T-helper 2 cell (primary cell): ENCODE measurements at places on chromosomes 5 and 9.

DNA sequence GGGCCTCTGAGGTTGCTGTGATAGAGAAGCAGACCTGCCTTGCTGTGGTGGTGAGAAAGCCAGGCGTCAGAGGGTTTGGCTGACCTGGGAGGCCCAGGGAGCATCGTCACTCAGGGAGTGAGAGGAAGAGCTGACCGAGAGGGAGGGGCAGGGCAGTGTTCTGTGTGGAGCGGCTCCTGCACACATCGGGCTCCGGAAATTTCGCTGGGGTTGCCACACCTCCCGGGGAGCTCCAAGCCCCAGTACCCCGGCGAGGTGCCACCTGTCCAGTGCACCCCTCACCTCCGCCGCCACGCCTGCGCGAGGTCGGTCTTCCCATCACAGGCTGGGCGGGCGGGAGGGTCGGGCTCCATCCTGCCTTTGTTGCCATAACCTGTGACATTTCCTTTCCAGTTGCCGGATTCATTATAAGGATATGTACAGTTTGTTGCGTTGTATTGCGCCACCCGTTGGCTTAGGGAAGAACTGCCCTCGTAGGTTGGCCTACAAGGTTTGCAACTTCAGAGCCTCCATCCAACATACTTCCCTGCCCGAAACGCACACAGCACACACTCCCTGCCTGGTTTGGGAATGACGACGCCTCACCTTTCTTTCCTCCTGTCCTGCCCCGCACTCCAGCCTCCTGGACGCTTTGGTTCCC is 223.2 kb downstream of the CACNA1B start:
- no peak for DNase-seq

GRCh38 chr5:79236362-79236969 is 535 bp downstream of the JMY start:
- peak; percentile 51 for DNase-seq

DNA sequence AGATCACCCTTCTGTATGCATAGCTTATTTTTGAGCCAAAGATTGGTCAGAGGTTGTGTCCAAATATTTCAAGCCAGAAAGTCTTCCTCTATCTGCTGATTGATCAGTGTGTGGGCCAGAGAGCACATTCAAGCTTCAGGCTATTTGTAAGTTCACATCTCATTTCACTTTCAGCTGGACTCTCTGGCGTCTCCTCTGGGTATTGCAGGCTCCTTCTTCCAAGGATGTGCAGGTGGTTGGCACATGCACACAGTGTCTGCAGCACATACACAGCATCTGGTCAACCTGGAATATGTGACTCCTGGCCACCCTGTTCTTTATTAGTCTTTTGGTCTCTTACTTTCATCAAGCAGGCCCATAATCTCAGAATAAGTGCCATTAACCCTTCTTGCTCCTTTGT is 516.1 kb downstream of the ANXA1 start:
- DNase-seq: no peak

DNA sequence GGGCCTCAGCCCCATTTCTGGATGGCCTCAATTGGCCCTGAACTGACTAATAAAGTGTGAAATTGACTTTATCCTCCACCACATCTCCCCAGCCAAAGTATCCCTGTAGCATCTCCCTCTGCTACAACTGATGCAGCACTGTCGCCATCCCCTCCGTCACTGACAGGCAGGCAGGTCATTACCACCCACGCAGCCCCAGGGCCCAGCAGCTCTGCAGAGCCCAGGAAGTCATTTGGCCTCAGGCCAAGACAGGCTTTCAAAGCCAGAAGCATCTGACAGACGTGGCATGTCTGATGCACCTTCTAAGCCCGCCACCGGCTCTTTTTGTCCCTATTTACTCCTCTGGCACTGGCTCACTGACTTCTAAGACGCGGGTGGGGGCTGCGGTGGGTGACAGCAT is 65.3 kb downstream of the ARHGEF37 start:
- DNase-seq: peak; percentile 5

GRCh38 chr9:111599955-111600343 is 502 bp upstream of the PTGR1 start:
- no peak for DNase-seq

GRCh38 chr9:90629991-90630390 is 12.6 kb downstream of the DIRAS2 start:
- DNase-seq: no peak

GRCh38 chr9:106111039-106111730 is 416.8 kb downstream of the TMEM38B start:
- no peak for DNase-seq

DNA sequence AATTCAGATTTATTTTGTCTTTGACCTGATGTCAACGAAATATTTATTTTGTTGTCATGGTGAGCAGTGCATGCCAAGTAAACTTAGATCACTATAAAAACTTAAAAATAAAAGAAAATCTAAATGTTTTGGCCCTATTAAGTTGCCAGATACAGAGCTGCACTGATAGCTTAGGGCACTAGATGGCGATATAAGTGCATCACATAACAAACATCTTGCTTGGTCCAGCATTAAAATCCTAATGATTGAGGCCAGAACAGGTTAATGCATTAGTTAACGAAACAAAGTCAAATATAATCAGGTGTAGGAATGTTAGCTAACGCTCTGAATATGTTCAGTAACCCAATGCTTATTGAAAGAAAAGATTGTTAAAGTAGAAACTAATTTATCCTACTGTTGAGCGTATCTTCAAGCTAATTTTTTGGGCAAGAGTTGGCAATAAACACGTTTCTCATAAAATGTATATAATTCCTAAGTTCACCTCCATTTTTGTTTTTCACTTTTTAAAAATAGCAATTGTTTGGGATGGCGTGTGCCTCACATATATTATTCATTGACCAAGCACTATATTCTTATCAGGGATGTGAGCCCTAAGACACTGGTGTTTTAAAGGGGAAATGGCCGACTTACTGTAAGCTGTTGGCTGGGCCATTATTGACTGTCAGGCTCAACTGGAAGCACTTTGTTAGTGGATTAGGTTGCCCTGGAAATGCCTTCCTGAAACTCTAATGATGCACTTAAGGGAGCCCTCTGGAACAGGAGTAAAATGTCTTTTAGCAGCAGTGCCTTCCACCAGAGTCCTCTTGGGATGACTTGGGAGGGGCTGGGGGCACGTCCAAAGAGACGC is 33.3 kb downstream of the KCTD16 start:
- peak; percentile 6 for DNase-seq

GRCh38 chr5:34674187-34674586 is 18.1 kb downstream of the RAI14 start:
- no peak for DNase-seq

GRCh38 chr5:145975361-145976066 is 39.1 kb downstream of the SH3RF2 start:
- peak; percentile 28 for DNase-seq

- DNase-seq: no peak
Observed at GRCh38 chr9:71816916-71817451, 48.7 kb upstream of the CEMIP2 start.

- peak; percentile 93 for DNase-seq
Observed at GRCh38 chr9:109463924-109464625, 34.0 kb downstream of the PTPN3 start.

- DNase-seq: no peak
Observed at GRCh38 chr9:2838371-2839000, 5.4 kb downstream of the PUM3 start.

DNA sequence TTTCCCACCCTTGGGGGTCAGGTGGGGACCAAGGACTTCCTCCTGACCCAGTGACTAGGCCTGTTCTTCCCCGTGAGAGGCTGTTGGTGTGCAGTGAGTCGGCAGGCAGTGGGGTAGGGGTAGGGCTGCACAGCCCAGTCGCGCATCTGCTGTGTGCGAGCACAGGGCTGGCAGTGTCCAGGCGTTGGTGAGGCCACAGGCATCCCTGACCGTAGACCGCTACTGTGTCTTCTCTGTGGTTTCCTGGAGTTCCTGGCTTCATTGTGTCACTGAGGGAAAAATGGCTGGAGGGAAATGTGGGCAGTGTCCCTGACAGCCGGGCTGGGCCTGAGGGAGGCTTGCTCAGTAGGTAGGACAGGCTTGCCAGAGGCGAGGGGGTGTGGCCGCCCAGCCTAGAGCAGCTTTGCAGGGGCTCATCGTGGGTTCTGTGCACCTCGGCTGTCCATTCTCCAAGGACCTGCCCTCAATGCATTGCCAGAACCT is 95.4 kb downstream of the CACNA1B start:
- DNase-seq: no peak

GRCh38 chr5:107669096-107670031 is 1.4 kb downstream of the EFNA5 start:
- no peak for DNase-seq

GRCh38 chr5:5025774-5026408 is 114.2 kb upstream of the ADAMTS16 start:
- no peak for DNase-seq

GRCh38 chr9:129594632-129595031 is 26.3 kb downstream of the C9orf50 start:
- no peak for DNase-seq

- DNase-seq: no peak
Observed at GRCh38 chr9:107644733-107645463, 155.3 kb upstream of the KLF4 start.

DNA sequence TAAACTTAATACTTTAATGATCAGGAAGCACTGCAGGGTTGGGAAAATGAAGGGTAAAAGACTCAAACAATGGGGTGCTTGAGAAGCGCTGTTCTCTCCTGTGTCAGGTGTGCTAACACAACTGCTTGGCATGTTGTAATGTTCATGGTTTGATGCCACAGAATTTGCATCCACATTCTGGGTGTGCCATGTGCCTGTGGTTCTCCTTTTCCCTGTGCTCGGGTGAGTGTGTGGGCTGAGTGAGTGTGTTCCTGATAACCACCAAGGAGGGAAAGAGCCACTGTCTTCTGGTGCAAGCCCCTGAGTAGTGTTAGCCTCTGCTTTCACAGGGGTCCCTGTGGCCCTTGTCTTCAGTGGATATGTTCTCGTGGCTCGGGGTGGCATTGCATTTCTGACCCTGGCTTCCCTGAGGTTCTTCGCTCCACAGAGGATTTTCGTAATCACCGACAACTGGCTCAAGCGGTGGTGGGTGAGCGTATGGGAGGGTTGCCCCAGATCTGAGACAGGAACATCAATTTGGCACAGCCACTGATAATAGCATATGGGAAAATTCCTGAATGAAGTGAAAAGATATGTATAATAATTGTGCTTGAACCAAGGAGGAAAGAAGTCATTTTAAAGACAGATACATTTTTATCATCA is 102.0 kb downstream of the MVB12B start:
- no peak for DNase-seq

DNA sequence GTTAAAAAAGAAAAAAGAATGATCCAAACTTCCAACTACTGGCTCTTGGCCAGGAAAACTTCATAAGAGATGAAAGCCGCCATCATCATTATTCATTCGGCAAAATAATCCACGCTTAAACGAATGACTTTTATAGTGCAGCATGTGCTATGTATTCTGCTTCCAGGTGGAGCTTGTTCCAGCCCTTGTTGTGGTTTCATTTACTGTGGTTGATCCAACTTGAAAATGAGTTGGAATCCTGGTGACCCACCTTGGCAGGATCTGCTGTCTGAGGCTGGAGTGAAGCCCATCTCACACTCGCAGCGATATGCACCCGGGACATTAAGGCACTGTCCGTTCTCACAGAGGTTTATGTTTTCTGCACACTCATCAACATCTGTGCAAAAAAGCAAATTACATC is 209.6 kb downstream of the FBN2 start:
- DNase-seq: no peak

DNA sequence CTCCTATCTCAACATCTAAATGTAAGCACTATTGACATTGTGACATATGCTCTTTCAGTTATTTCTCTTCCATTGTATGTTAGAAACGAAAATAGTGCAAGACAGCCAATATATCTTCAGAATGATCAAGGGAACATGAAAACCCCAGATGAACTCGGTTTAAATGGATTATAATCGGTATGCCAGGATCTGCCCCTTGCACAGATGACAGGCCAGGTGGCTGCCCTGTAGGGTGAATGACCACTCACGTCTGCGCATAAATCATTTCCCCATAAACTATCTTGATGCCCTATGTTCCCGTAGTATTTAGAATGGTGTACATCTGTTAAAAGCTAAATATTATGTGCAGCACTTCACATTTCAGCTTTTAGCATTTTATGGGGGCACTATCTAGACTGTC is 69.7 kb upstream of the RANBP3L start:
- no peak for DNase-seq

GRCh38 chr5:99109894-99110293 is 181.1 kb upstream of the CHD1 start:
- DNase-seq: no peak

GRCh38 chr5:124572971-124573370 is 173.5 kb downstream of the ZNF608 start:
- no peak for DNase-seq

GRCh38 chr9:37369671-37370070 is 52.8 kb upstream of the GRHPR start:
- DNase-seq: no peak

- no peak for DNase-seq
Observed at GRCh38 chr9:115207003-115207836, 89.3 kb upstream of the TNC start.

GRCh38 chr5:170513856-170514525 is 10.2 kb downstream of the KCNIP1 start:
- no peak for DNase-seq

- no peak for DNase-seq
Observed at GRCh38 chr5:128681096-128681495, 143.1 kb upstream of the FBN2 start.

DNA sequence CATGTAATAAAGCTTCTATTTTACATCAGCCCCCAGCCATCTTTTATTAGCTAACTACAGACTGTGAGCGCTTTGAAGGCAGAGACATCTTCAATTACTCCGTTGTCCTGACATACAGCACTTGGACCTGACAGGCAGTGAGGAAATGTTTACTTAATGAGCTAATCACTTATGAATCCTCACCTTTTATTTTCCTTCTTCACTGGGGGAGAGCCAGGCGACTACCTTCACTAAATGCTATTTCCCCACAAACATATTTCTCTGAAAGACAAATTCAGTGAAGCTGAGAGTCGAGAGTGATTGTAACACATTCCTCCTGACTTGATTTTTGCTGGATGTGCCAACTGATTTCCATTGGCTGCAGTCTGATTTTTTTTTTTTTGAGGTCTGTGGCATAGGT is 192.1 kb upstream of the CLINT1 start:
- DNase-seq: no peak

DNA sequence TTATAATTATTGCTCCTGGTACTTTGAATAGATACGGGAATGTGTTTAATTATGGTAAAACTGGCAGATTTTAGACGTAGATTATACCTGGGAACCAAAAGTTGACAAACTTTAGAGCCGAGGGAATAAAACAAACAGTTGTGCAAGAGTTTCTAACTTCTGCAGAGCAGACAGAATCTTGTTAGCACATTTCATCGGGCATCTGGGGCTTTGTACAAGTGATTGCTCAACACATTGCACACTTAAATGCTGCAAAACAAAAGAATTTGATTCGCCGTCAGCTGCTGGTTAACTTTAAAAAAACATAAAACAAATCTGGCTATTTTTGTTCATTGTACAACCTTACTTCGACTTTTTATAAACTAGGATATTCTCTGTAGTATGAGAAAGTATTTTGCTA is 398.1 kb downstream of the MAN2A1 start:
- no peak for DNase-seq

GRCh38 chr5:77824981-77825380 is 48.8 kb upstream of the TBCA start:
- no peak for DNase-seq
